ENCODE measurements at places on chromosomes 7 and 10.

GRCh38 chr10:94052281-94052680 lies 58.5 kb downstream of the PLCE1 start:
- no peak for DNase-seq

DNA sequence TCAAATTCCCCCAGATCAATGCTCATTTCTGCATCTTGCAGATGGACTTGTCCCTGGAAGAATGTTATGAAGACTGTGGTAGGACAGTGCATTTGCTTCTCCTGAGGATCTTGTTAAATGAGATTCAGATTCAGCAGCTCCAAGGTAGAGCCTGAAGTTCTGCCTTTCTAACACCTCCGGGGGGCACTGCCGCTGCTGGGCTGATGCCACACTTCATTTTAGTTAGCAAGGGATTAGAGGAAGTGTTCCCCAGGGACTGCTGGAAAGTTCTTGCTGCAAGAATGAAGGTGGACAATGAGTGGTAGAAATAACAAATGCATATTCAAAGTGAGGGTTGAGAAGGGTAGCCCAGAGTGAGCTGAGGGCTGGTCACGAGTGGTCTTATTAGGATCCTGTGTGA lies 434.3 kb upstream of the AKR1E2 start:
- peak; percentile 5 for DNase-seq

DNA sequence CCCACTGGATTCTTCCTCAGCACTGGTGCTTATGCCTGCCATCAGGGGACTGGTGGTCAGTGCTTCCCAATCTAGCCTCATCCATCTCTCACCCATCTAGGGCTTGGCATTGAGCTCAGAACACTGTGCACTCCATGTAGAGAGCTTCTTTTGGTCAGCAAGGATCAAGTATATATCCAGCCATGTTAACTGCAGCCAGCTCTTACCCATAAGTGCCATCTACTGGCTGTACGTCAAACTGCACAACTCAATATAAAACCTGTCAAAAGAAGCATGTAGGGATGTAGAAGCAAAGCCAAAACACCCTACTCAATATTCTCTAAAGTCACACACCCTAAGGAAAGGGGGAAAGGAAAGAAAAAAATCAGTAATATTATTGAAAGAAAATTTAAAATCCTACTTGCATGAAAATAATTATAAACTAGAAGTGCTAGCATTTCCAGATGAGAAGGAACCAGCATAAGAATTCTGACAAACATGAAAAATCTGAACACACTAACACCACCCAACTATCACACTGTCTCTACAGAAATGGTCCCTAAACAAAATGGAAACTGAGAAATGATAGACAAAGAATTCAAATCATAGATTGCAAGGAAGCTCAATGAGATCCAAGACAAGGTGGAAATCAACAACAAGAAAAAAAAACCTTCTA lies 531.1 kb upstream of the STEAP1 start:
- DNase-seq, result no peak

DNA sequence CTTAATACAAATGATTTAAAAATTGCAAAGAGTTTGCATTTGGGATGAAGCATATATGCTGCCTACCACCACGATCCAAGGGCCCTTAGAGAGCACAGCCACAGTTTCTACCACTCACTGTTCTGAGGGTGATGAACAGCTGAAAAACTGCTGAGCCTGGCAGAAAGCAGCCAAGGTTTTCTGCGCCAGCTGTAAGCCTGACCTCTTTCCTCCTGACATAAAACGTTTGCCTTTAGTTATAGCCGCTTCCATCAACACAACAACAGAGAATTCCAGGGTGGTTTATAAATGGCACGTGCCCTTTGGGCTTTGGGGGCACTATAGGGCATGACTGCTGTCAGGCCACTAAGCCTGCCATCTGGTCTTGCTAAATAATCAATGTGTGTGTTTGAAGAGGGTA lies 222.8 kb downstream of the RELN start:
- DNase-seq, result no peak

- DNase-seq, result no peak
Measured at GRCh38 chr7:21587139-21587784, 44.4 kb downstream of the DNAH11 start.

GRCh38 chr10:71294091-71294561 lies 24.9 kb upstream of the SLC29A3 start:
- DNase-seq, result no peak

DNA sequence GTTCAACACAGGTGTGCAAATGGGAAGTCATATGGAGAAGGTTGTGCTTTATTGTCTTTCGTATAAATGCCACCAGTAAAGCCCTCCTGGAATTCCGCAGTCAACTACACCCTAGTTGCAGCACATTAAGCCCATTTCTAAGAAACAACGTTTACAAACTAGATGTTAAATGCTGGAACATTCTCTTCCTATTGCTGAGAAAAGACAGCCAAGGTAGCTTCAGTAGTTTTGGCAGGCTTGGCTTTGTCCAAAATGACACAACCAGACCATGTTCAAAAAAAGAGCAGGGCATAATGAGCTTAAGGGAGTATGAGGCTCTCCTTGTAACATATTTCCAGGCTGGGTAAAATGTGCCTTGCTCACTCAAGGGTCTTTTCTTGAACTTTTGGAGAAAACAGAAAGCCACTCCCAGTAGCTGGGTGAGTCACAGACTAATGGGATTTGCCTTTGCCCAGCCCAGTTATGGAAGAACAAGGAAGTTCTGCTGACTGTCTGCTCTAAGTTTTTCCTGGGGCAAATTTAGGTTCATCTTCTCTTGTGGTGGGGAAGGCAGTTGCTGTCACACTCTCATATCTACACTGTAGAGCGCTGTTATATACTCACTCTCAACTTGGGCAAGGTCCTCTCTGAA lies 238.7 kb downstream of the PLXNA4 start:
- no peak for DNase-seq

GRCh38 chr10:12470719-12471118 lies 121.4 kb downstream of the CAMK1D start:
- DNase-seq, result no peak

- no peak for DNase-seq
Measured at GRCh38 chr7:70356085-70356786, 758.0 kb downstream of the AUTS2 start.

- DNase-seq, result peak; percentile 69
Measured at GRCh38 chr10:79248341-79249185, 98.7 kb upstream of the PPIF start.

DNA sequence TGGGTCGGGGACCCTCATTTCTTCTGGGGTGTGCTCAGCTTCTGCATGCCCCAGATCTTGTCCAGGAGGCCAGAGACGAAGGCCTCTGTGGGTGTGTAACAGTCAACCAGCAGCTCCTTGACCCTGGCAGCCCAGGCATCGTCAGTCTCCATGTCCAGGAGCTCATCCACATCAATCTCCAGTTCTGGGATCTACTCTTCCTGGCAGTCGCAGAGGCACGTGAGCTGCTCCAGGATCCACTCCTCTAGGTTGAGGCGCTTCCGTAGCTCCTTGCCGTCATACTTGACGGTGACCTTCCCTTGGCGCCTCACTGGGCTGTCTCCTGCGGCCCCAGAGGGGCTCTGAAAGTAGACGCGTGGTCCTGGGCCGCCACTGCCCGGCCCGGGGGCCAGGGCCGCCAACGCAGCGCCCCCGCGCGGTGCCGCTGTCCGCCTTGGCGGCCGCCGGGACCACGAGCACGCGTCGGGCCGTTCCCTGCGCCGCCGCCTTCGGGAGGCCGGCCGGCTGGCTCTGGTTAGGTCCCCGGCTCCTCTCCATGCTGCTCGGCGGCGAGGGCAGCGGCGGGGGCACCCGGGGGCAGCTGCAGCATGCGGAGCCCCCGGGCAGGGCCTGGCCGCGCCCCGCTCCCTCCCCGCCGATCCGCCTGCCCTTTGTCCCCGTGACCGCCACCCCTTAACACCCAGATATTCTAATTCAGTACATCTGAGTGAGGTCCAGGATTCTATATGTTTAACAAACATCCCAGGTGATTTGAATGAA lies 170.5 kb downstream of the SEPTIN7 start:
- no peak for DNase-seq

- no peak for DNase-seq
Measured at GRCh38 chr10:77563638-77564270, 73.9 kb downstream of the KCNMA1 start.

DNA sequence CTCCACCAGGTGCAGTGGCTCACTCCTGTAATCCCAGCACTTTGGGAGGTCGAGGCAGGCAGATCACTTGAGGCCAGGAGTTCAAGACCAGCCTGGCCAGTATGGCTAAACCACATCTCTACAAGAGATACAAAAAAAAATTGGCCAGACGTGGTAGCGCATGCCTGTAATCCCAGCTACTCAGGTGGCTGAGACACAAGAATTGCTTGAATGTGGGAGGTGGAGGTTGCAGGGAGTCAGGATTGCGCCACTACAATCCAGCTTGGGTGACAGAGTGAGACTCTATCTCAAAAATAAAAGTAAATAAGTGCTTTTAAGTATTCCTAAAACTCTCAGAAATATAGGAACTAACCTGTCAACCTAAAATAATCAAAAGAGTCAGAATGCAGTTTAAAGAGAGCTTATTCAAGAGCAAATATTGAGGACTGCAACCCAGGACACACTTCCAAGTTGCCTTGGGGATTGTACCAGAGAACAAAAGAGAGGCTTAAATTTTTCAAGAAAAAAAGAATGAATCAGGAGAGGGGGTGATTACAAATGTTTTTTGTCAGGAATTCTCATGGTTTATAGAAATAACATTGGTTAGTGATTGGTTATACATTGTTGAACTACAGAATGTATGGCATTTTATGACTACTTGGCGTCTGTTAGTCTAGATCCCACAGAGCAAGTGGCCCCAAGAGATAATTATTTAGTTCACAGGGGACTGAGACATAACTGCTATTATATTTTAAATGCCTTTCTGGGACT lies 33.2 kb upstream of the PPP1R9A start:
- no peak for DNase-seq

GRCh38 chr7:96218664-96219243 lies 103.1 kb downstream of the SLC25A13 start:
- no peak for DNase-seq

GRCh38 chr10:95324436-95325268 lies 33.8 kb upstream of the PDLIM1 start:
- no peak for DNase-seq

- DNase-seq, result no peak
Measured at GRCh38 chr7:87344446-87344845, 1.0 kb upstream of the CROT start.

DNA sequence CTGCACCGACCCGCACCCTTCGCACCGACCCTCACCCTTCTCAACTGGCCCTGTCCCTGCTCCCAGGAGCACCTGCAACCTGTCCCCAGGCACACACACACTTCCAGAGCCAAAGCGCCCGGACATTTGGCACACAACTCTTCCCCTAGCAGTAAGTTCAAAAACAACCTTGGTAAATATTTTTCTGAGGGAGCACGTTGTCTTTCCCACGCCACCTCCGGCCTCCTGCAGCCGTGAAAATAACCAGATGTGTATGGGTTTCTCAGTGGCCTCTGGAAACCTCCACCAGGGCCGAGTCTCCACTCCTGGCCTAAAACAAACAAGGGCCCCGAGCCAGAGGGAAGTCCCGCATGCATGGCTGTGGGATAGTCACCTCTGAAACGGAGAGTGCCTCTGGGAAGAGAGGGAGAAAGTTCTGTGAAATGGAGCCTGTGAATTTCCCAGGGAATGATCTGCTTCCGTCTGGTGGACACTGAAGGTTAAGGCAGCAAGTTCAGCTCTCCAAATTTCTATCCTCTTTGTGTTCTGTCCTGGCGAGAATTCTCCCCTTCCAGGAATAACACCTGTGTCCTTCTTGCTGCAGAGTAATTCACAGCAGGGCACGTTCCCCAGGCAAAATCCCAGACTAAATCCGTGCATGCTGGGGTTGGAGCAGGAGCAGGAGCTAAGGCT lies 15.8 kb downstream of the PODXL start:
- DNase-seq, result no peak

DNA sequence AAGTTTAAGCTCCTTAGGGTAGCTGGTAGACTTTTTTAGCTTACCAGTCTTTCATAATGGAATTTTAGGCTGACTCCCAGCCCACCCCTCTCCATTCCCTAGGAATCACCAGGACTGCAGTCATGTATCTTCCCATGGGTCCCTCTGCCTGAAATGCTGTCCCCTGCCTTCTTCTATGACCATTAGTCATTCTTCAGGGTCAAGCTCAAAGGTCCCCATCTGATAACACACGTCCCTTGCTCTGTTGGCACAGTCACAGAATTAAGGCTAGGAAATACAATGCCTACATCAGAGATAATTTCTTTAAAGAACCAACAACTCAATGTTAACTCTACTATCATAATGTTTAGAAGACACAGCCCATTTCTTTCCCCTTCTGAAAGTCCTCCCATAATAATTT lies 140.6 kb downstream of the RAPGEF5 start:
- DNase-seq, result no peak

DNA sequence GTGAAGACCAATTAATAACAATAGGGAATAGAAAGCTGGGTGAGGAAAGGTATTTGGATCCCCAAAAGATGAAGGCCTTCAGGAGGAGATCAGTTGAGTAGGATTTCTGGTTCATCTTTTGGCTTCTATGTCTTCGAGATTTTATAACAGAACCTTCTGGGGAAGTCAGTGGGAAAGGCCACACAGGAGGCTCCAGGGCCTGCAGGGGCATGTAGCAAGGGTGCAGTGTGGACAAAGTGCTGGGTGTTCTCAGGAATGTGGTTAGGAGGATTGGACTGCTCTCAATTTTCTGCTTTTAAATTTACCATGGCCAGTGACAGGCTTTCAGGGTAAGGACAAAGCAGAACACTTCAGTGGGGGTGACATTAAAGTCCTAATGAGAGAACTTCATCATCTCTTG lies 378.0 kb downstream of the CCSER2 start:
- DNase-seq, result no peak

- DNase-seq, result no peak
Measured at GRCh38 chr7:3080106-3080505, 36.4 kb upstream of the CARD11 start.

DNA sequence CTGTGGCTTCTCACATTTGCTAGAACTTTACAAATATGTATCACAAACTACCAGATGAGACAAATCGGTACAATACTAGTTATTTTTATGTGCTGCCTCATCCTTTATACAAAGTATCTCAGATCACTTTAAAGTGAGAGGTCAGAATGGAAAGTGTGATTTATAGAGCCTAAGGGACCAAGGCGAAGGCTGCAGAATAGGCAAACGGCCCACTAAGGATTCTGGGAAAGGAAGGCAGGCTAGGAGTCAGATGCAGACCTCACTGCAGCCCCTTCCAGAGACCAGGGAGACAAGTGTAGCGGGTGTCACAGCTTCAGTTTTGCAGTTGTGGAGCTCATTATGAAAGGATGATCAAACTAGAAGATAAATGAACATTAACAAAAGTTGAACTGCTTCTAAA lies 190.6 kb downstream of the HIBADH start:
- no peak for DNase-seq

DNA sequence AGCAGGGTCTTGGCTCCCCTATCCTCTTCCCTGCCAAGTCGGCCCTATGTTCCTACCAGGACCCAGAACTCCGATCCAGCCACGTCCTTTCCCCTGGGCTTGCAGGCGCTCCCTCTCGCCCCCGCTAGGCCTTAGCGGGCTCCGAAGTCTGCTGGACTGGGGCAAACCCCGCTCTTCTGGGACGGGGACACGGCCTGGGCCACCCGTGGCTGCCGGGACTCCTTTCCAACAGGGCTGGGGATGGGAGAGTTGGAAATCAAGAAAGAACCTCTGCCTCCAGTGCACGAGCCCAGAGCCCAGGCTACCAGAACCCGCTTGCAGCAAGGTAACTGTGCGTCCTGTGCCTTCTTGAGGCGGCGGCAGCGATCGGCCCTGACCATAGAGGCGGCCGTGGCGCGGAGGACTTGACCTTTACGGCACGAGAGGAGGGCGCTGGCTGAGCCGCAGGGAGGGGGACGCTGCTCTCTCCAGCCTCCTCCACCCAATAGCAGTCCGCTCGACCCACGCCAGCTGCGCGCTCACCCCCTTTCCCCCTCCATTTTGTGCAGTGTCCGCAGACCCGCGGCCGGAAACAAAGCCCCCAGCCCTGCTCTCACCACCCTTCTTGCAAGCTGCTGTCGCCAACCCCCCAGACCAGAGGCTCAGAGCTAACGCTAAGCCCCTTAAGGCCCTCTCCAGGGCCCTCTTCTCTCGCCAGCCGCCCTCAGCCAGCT lies 7.0 kb upstream of the HOXA11 start:
- no peak for DNase-seq

Data from stimulated activated naive CD8-positive, alpha-beta T cell treated with anti-CD3 and anti-CD28 coated beads, Interleukin-15, Interleukin-2, amounts not matched to agents 100 U/mL and 50 U/mL, for 24 hours (primary cell).